ENCODE measurements at places on chromosomes 5 and 9. TPM values are rescaled to one million over a fixed set of nuclear protein-coding genes. Genes with fewer than 3 reads are reported as not detected.

Gene ALDH1A1
- total RNA-seq: 1.3 TPM

Gene PRDM9
- not detected for total RNA-seq

Gene OR1J2
- total RNA-seq: not detected

Gene FOXD4L3
- total RNA-seq: not detected

Gene CCDC152
- 6.5 TPM for total RNA-seq

Gene LYRM7
- 12.9 TPM for total RNA-seq

Gene FOXD4
- total RNA-seq: not detected

Gene PCDHB9
- total RNA-seq: 0.26 TPM

Gene SLC46A2
- total RNA-seq: not detected

Gene BHMT
- total RNA-seq: 0.38 TPM

Gene FOXE1
- total RNA-seq: 0.14 TPM

DNA sequence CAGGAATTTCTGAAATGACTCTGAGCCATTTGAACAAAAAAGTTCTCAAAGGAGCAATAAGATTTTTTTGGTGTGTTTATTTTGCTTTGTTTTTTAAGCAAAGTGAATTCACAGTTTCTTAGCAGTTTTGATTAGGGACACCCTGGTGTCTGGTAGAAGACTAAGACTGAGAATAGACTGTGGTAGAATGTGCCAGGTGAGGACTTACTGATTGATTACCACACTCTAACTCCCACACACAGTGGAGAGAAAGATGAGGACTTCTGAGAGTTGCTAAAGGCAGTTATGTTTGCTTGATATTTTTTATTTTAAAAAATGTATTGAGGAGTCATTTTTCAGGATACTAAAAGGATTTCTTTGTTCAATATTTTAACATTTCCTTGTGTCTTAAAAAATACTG, 175.1 kb downstream of the CD180 start:
- no peak overlapping the region for H3K27ac ChIP-seq
- DNase-seq: no peak
- H3K4me1 ChIP-seq: no peaks in the 10 kb centered on the region
- H3K36me3 ChIP-seq: no peaks in the 10 kb centered on the region

- H3K27me3 ChIP-seq: no peaks in the 10 kb centered on the region
- H3K36me3 ChIP-seq: no peaks in the 10 kb centered on the region
- H3K4me1 ChIP-seq: no peaks in the 10 kb centered on the region
- H3K27ac ChIP-seq: no peak overlapping the region
Measured at GRCh38 chr9:114462791-114463190, 42.5 kb downstream of the WHRN start.

GRCh38 chr5:10860645-10861422, 99.8 kb upstream of the DAP start:
- H3K27me3 ChIP-seq: no peaks in the 10 kb centered on the region
- DNase-seq: no peak
- no peaks in the 10 kb centered on the region for H3K36me3 ChIP-seq
- peaks cover 4% of the 10 kb centered on the region for H3K4me1 ChIP-seq
- no peak overlapping the region for H3K27ac ChIP-seq

GRCh38 chr5:21594566-21594965, 1258.6 kb downstream of the CDH12 start:
- no peaks in the 10 kb centered on the region for H3K4me1 ChIP-seq
- no peak for DNase-seq
- H3K36me3 ChIP-seq: no peaks in the 10 kb centered on the region
- H3K27ac ChIP-seq: no peak overlapping the region
- H3K27me3 ChIP-seq: no peaks in the 10 kb centered on the region

DNA sequence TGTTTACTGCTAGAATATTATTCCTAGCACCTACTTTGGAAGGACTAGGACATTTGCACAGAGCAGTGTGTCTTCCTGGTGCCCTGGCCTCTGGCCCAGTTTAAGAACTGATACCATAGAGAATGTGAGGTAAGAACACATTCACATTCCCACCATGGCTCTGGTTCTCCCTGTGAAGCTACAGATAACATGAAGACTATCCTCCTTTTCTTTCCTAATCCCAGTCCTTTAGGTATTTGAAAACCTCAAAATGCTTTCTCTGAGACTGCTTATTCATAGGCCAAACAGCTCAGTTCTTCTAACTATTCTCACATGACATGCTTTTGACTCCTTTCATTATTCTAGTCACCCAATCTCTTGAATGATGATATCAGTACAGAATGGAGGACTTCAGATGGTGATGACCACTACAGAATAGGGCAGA, 11.9 kb downstream of the FAM219A start:
- no peak for DNase-seq
- H3K4me3 ChIP-seq: no peak overlapping the region
- no peaks in the 10 kb centered on the region for H3K4me1 ChIP-seq
- H3K36me3 ChIP-seq: no peaks in the 10 kb centered on the region
- H3K27me3 ChIP-seq: no peaks in the 10 kb centered on the region

- H3K4me3 ChIP-seq: no peak overlapping the region
- no peaks in the 10 kb centered on the region for H3K4me1 ChIP-seq
- no peak overlapping the region for H3K27ac ChIP-seq
- H3K27me3 ChIP-seq: peaks cover 10% of the 10 kb centered on the region
Measured at GRCh38 chr9:91992461-91993041, 42.5 kb upstream of the ROR2 start.

DNA sequence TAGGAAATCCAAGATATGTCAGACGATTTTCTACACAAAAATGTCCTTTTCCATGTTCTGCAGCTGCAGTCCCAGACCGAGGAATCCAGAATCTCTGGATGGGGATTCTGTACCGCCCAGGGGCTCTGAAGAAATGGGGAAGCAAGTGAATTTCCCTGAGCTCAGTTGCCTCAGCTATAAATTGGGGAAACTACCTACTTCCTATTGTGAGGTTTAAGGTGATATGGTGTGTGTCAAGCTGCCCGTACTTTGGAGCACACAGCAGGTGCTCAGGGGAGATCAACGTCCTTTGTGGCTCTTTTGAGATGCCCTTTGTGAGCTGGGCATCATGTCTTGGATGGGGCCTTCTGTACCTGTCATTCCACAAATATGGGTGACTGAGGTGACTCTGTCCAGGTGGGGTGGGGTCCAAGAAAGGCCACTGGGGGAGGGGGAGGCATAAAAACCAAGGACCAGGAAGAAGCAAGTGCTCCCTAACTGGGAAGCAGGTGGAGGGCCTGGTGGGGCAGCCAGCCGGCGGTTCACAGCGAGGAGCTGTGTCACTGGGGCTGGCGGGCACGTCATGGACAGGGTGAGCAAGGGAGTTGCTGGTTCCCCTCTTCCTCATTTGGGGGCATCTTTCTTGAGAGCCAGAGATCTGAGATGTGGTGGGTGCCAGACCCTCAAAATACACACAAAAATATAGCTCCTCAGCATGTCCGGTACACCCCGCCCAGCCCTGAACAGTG, 116.0 kb downstream of the CRB2 start:
- H3K36me3 ChIP-seq: no peaks in the 10 kb centered on the region
- H3K4me1 ChIP-seq: no peaks in the 10 kb centered on the region
- H3K27ac ChIP-seq: no peak overlapping the region
- DNase-seq: no peak
- no peak overlapping the region for H3K4me3 ChIP-seq
- H3K27me3 ChIP-seq: no peaks in the 10 kb centered on the region
